ENCODE measurements at places on chromosomes 3 and 15.

GRCh38 chr3:45312836-45313493 lies 75.4 kb upstream of the LARS2 start:
- DNase-seq: no peak

GRCh38 chr3:155594526-155595187 lies 150.2 kb downstream of the PLCH1 start:
- no peak for DNase-seq

GRCh38 chr3:190169243-190169642 lies 48.5 kb upstream of the P3H2 start:
- DNase-seq: no peak

DNA sequence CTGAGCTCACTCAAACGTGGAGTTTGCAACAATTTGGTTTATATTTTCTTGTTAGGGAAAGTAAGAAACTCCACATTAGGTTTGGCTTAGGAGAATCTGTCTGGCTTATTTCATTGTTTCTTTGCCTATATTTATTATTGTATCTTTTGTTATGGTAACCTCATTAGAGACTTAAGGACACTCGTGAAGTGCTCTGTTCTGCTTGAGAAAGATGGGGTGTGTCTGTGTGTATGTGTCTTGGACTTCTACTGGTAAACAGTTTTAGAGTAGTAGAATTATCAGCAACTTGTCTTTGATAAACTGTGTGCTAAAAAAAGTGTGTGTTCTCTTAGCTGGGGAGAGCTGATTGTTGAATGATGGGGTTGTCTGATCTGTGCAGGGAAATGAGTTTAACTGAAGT lies 306.5 kb downstream of the RBMS3 start:
- no peak for DNase-seq

GRCh38 chr3:40211579-40211978 lies 97.9 kb upstream of the EIF1B start:
- DNase-seq: peak; percentile 56

- DNase-seq: no peak
Measured at GRCh38 chr15:41966414-41966812, 5.9 kb downstream of the EHD4 start.

DNA sequence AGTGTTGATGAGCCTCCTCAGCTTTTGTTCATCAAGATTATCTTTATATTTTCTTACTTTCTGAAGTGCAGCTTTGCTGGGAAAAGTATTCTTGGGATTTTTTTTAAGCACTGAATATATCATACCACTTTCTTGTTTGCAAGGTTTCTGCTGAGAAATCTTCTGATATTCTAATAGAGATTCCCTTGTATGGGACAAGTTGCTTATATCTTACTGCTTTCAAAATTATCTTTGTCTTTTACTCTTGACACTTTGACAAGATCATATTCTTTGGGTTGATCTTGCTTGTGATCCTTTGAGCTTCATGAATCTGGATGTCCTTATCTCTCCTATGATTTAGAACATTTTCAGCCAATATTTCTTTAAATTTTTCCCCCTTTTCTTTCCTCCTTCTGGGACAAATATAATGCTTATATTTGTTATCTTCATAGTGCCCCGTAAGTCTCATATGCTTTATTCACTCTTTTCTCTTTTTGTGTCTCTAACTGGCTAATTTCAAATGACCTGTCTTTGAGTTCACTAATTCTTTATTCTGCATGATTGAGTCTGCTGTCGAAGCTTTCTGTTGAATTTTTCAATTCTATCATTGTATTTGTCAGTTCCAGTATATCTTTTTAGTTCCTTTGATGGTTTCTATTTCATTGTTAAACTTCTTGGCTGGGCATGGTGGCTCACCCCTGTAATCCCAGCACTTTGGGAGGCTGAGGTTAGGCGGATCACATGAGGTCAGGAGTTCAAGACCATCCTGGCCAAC lies 211.4 kb upstream of the MANF start:
- no peak for DNase-seq

DNA sequence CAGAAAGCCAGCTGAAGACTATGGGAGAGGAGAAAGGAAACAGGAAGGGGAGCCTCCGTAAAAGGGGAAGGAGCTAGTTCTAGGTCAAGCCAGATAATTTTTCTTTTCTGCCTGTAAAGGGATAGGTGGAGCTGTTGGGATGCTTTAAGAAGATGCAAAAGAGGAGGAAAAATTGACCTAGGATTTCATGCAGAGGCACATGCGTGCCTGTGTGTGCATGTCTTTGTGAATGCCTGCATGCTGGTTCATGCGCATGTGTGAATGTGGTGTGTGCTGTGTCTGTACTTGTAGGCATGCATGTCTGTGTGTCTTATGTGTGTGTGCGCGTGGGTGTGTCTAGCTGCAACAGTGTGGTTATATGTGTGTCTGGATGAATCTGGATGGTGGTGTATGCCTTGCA lies 27.3 kb downstream of the CCDC33 start:
- no peak for DNase-seq

GRCh38 chr15:99522288-99522687 lies 43.5 kb upstream of the MEF2A start:
- no peak for DNase-seq

GRCh38 chr3:71987089-71987735 lies 202.3 kb upstream of the PROK2 start:
- DNase-seq: peak; percentile 43

DNA sequence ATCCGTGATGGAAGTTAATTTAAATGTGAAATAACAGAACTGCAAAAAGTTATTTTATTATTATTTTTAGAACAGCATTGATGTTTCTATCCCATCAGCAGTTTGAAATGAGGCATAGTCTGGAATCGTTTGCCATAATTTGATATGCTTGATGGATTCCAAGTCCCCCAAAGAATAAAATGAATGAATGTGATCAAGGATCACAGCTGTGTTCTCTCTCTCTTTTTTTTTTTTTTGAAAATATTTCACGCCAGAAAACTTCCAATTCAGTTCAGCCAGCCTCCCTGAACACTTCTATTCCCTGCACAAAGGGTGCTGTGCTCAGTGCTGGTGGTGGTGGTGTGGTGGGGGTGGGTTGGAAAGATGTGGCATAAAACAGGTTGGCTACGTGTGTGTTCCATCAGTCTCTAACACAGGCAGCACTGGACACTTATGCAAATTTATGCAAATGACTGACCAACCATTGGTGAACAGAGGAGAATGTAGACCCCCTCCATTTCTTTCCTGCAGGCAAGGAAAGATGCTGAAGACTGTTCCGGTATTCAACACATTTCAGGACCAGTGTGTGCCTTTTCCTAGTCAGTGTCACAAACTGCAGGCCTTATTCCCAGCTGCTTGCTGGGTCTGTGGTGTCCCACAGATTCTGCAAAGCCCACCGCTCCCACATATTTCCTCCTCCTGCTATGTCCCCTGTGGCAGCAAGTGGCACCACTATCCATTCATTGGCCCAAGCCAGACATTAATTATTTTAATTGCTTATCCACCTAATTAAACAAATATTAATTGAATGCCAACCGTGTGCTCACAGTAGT lies 10.6 kb downstream of the ARNT2 start:
- no peak for DNase-seq

DNA sequence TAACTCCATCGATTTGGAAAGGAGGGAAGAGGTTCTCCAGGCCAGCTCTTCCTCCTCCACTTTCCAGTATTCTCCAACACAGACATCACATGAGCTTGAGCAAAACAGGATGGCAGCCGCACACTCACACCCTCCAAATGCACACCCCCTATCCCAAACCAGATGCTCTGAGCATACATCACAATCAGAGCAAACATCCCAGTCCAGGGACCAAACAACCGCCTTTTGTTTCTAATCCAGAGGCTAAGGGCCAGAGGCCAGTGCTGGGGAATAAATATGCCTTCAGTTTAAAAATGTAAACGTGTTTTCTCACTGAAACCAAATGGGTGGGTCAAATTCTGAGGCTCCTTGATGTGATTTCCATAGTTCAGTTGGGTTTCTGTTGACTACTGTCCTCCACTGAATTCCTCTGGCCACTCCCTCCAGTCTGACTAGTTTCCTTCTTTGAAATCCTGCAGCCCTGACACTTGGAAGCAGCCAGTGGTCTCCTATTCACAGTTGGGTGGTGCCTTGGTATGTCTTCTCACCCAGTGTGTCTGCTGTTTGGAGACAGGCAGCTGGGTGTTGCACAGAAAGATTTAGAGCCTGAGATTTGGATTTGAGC lies 19.2 kb upstream of the MFGE8 start:
- no peak for DNase-seq

GRCh38 chr3:89179355-89180001 lies 72.1 kb downstream of the EPHA3 start:
- DNase-seq: no peak

DNA sequence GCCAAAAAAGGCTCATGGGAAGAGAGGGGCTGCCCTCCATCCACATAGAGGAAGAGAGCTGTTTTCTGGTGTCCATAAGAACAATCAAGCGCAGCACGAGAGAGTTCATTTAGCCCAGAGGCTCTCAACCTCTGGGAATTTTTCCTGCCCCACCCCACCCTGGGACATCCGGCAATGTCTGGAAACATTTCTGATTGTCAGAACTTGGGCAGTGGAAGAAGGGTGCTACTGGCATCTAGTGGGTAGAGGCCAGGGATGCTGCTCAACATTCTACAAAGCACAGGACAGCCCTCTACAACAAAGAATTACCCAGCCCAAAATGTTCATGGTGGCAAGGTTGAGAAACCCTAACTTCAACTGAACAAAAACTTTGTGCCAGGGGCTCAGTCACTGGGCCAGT lies 92.9 kb downstream of the RAB11A start:
- DNase-seq: peak; percentile 21

DNA sequence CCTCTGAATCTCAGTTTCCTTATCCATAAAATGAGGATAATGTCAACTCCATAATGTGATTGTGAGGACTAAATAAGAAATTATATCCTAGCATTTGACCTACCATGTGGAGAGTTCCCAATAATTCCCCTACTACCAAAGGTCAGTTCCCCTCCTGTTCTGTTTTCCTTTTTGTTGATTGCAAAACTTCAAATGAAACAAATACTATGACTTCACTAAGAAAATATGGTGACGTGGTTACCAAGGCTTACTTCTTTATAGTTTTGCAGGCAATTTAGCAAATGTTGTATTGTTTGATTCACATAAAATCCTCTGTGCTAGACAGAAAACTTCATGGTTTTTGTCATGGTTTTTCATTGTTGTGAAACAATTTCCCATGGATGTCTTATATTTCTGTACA lies 153.8 kb upstream of the RORA start:
- DNase-seq: no peak

DNA sequence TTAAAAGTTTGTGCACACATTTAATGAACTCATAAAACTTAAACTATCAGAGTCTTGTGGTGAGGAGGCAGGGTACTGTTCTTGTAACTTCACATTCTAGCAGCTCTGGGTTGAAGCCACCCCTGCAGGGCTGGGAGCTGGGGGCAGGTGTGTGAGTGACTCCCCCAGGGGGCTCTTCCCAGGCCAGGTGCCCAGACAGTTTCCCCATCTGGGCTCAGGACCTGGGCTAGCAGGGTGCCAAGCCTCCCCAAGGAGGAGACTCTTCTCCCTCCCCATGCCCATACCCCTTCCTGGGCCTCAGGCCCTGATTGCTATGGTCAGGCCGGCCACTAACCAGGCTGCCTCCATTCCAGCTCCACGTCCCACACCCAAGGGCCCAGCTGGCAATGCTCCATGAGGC lies 22.0 kb upstream of the CHCHD6 start:
- DNase-seq: no peak

- DNase-seq: no peak
Measured at GRCh38 chr3:64884536-64884935, 196.7 kb upstream of the ADAMTS9 start.

- DNase-seq: no peak
Measured at GRCh38 chr3:11607816-11608215, 35.9 kb downstream of the VGLL4 start.

- DNase-seq: no peak
Measured at GRCh38 chr3:5186089-5186857, 1.2 kb upstream of the EDEM1 start.

- DNase-seq: no peak
Measured at GRCh38 chr3:95120921-95121320, 1058.1 kb downstream of the NSUN3 start.

DNA sequence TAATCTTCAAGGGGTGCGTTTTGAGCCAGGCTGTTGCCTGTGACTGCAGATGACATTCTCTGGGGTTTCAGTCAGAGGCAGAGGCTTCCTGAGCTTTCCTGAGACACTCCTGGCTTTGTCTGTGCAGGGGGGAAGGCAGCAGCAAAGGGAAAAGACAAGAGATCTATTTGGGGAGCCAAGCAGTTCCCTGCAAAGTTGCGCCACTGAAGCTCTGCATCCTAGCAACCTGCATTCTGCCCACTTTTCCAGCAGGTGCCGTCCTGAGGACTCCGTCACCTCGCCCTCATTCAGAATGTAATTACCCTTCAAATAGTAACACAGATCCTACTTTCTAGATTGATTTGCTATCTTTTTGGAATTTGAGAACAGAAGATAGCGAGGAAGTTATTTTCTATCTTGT lies 1.9 kb upstream of the TMEM158 start:
- DNase-seq: no peak

DNA sequence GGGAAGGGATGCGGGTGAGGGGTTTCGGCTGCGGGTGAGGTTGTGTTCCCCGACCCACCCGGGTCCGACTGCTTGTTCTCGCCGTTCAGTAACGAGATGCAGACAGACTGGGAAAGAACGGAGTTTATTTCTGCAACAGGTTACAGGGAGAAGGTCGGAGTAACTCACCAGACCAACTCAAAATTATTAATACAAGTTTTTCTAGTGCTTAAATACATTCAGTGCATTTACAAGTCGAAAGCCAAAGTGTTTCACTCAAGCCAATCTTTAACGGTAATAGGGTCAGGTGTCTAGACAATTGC lies 492 bp upstream of the HIGD1A start:
- DNase-seq: no peak

DNA sequence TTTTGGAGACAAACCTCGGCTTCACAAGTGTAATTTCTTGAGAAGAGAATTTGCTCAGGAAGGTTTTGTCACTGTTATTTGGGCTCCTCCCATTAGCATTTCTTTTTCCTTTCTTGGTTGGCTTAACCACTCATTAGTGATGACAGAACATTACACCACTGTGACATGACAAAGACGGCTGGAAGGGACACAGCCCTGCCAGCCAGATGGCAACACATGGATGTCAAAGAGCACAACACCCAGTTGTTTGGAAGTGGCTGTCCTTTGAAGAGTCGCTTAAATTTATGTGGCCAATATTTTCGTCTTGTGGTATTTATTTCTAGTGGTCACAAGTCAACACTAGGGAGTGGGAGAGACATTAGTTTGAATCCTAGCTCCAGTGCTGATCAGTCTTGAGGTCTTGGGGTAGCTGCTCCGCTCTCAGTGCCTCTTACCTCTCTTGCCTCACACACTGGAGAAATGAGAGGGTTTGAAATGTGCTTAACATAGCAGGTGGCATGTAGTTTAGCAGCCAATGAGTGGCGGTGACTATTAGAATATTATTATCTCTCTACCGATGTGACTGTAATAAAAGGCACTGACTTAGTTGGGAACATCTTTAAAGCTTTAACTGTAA lies 92.8 kb downstream of the FRMD4B start:
- no peak for DNase-seq

GRCh38 chr3:125055913-125056745 lies at the start of gene HEG1:
Gene HEG1 (minus strand): TSS chr3:125055997. CDS start chr3:125055890, 107 bp downstream.
- peak; percentile 59 for DNase-seq

GRCh38 chr3:55571913-55572312 lies 84.8 kb upstream of the WNT5A start:
- no peak for DNase-seq

Data from PC-3 (cell line).